ENCODE measurements at places on chromosomes 11 and 22.

- no peaks in the 10 kb centered on the region for H3K36me3 ChIP-seq
- H3K27me3 ChIP-seq, result no peaks in the 10 kb centered on the region
- no peak for DNase-seq
- H3K27ac ChIP-seq, result no peak overlapping the region
These were observed 183.9 kb downstream of the KIRREL3 start for GRCh38 chr11:126816645-126817044.

GRCh38 chr11:46471943-46472661 is 80.5 kb upstream of the CHRM4 start:
- H3K36me3 ChIP-seq, result peaks cover 6% of the 10 kb centered on the region
- no peaks in the 10 kb centered on the region for H3K4me1 ChIP-seq
- H3K4me3 ChIP-seq, result no peak overlapping the region
- DNase-seq, result no peak
- no peak overlapping the region for H3K27ac ChIP-seq

GRCh38 chr11:69205743-69206612 is 50.2 kb downstream of the SMIM38 start:
- H3K36me3 ChIP-seq, result no peaks in the 10 kb centered on the region
- no peak overlapping the region for H3K4me3 ChIP-seq
- H3K4me1 ChIP-seq, result no peaks in the 10 kb centered on the region
- no peak overlapping the region for H3K27ac ChIP-seq
- DNase-seq, result no peak
- H3K27me3 ChIP-seq, result no peaks in the 10 kb centered on the region

DNA sequence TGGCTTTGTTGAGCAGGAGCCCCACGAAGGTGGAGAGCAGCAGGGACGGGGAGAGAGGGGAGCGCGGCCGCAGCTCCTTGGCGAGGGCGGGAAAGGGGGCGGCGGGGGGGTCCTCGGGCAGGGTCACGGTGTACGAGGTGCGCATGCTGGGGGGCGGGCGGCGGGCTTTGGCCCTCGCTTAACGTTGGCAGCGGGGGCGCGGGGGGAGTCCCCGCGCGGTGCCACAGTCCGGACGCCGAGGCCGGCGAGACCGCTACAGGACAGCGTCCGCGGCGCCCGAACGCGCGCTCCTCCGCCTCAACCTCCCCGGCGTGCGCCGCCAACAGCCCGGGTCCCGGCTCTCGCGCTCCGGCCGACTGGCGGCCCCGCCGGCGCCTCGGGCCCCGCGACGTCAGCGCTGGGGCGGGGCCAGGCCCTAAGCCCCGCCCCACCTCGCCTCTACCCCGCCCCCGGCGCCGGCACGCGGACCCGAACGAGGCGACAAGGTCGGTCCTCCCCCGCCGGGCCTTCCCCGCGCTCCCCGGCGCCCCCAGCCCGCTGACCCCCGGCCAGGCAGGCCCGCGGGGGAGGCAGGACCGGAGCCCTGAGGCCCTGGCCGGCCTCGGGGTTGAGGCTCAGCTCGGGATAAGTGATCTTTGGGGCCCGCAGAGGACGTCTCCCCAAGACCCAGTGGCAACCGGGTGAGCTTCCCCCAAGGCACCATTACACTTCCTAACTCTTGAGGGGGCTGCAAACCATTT is 17.5 kb downstream of the USP2 start:
- peak; percentile 56 for DNase-seq
- H3K27ac ChIP-seq, result no peak overlapping the region
- no peaks in the 10 kb centered on the region for H3K36me3 ChIP-seq
- peaks cover 25% of the 10 kb centered on the region for H3K27me3 ChIP-seq

DNA sequence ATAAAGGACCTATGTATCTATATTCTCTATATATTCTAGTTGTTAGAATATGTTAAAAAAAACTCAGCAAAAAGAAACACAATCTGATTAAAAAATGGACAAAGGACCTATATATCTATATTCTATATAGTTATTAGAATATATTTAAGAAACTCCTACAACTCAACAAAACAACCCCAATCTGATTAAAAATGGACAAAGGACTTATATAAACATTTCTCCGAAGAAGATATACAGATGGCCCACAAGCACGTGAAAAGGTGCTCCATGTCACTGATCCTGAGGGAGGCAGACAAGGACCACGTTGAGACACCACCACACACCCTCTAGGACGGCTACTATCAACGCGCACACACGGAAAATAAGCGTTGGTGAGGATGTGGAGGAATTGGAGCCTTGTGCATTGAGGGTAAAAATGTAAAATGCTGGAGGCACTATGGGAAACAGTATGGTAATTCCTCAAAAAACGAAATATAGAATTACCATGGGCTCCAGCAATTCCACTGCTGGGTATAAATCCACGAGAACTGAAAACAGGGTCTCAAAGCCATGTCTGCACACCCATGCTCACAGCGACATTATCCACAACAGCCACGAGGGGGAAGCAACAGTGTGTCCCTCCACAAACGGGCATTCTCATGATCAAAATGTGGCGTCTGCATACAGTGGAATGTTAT is 22.7 kb downstream of the YPEL1 start:
- H3K36me3 ChIP-seq, result peaks cover 28% of the 10 kb centered on the region
- no peak overlapping the region for H3K27ac ChIP-seq
- peaks cover 7% of the 10 kb centered on the region for H3K4me1 ChIP-seq
- no peaks in the 10 kb centered on the region for H3K27me3 ChIP-seq

GRCh38 chr11:5092821-5093585 is 23.6 kb downstream of the OR52E1 start:
- no peak overlapping the region for H3K27ac ChIP-seq
- no peak for DNase-seq
- no peaks in the 10 kb centered on the region for H3K27me3 ChIP-seq
- H3K4me3 ChIP-seq, result no peak overlapping the region

DNA sequence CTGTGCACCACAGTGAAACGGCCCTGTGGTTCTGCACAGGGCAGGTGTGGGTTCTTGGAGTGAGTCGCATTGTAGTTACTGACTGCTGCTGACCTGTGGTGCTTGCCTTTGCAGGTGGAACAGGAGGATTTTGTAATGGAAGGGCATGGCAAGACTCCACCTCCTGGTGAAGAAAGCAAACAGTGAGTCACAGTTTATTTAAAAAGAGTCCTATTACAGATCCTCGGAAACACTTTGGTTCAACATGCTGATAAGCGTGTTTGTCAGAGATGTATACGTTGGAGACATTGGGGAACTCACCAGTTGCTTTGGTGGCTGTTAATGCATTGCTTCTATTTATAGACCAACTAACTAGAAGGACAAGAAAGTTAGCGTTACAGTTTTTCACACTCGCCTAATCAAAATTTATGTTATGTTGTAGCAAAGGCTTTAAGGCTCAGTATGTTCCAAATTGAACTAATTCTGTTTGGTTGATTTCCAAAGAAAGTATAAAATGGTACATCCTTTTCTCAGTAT is 21.7 kb upstream of the TNRC6B start:
- no peak overlapping the region for H3K4me3 ChIP-seq
- DNase-seq, result peak; percentile 24
- H3K27ac ChIP-seq, result no peak overlapping the region
- H3K4me1 ChIP-seq, result no peaks in the 10 kb centered on the region

DNA sequence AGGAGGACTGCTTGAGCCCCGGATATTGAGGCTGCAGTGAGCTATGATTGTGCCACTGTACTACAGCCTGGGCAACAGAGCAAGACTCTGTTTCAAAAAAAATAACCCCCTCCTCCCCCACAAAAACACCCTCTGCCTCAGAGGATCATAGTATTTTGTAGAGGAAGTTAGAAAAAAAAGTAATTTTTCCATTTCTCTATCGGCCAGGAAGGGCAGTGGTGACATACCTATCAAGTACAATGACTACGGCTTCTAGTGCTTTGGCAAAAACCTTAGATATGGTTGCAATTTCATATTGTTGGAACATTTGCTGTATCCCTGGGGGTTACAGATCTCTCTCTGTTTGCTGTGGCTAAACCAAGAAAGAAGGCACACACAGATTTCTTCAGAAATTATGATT is 28.9 kb downstream of the C2CD3 start:
- H3K4me1 ChIP-seq, result no peaks in the 10 kb centered on the region
- no peaks in the 10 kb centered on the region for H3K27me3 ChIP-seq
- no peak for DNase-seq
- H3K36me3 ChIP-seq, result peaks cover 16% of the 10 kb centered on the region
- H3K4me3 ChIP-seq, result no peak overlapping the region
- H3K27ac ChIP-seq, result no peak overlapping the region

DNA sequence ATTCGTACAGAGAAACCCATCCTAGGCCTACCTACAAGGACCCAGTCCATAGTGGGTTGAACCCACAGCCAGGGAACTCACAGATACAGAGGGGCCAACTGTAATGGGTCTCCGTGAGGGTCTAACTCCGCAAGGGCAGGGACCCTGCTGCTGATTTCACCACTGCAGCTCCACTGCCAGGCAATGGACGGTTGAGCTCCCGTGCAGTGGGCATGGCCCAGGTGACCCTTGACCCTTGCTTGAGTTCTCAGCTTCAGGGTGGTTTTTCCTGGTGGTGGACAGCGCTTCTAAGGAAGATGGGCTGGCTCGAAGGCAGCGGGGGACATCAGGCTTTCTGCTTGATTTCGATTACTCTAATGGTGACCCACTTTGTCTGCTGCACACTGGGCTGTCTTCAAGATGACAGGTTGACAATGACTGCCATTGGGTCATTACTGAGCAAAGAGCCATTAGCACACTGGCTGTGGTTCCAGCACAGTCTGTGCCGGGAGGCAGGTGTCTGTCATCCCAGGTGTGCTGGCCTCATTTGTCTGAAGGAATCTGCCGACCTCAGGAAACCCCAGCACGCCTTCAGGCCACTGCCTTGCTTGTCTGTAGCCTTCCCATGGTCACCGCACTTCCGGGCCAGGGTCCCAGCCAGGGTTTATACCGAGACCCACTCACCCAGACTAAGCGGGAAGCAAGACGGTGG is 3.7 kb upstream of the GAL start:
- H3K27me3 ChIP-seq, result peaks cover 18% of the 10 kb centered on the region
- H3K4me1 ChIP-seq, result no peaks in the 10 kb centered on the region
- no peak overlapping the region for H3K4me3 ChIP-seq
- H3K36me3 ChIP-seq, result no peaks in the 10 kb centered on the region
- no peak for DNase-seq
- no peak overlapping the region for H3K27ac ChIP-seq

DNA sequence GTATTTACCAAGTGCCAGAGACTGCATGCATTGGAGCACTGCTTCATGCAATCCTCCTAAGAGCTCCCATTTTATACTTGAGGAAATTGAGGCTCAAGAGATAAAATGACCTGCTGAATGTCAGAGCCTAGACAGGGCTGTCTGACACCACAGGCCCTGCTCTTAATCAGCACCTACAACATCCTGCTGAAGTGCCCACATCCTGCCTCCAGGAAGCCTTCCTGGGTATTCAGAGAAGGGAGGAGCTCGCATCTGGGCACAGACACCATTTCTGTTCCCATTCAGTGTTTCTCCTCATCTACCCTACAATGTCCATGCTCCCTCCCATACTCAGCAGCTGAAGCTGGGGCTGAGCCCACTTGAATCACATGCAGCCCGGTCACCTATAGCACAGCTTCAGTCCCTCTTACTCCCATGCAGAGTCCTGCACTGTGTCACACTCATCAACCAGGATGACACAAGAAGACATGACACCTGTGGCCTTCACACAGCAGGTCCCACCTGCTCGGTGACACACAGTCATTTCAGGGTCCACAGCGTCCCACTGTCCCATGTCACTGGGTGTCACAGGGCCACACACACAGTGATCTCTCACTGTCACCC is 53.1 kb downstream of the PDE2A start:
- no peak overlapping the region for H3K4me3 ChIP-seq
- H3K27ac ChIP-seq, result no peak overlapping the region
- peaks cover 14% of the 10 kb centered on the region for H3K4me1 ChIP-seq
- peak; percentile 22 for DNase-seq
- no peaks in the 10 kb centered on the region for H3K36me3 ChIP-seq
- no peaks in the 10 kb centered on the region for H3K27me3 ChIP-seq

DNA sequence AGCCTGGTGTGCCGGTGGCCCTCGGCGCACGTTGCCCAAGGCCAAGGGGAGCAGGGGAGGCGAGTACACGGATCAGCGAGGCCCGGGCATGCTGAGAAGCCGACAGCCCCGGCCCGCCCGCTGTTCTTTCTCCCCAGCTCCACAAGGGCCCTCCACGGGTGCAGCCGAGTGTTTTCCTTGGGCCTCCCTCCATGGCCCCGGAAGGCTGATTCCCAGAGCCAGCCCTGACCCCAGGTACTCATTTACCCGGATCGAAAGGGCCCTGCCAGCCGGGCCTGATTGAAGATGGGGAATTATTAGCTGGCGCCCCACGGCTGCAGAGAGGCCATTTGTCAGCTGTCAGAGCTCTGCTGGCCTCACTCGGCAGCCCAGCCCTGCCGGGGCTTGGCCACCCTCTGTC is 53.1 kb downstream of the WNT7B start:
- H3K4me3 ChIP-seq, result no peak overlapping the region
- no peaks in the 10 kb centered on the region for H3K27me3 ChIP-seq
- H3K4me1 ChIP-seq, result no peaks in the 10 kb centered on the region
- no peak overlapping the region for H3K27ac ChIP-seq
- no peak for DNase-seq

DNA sequence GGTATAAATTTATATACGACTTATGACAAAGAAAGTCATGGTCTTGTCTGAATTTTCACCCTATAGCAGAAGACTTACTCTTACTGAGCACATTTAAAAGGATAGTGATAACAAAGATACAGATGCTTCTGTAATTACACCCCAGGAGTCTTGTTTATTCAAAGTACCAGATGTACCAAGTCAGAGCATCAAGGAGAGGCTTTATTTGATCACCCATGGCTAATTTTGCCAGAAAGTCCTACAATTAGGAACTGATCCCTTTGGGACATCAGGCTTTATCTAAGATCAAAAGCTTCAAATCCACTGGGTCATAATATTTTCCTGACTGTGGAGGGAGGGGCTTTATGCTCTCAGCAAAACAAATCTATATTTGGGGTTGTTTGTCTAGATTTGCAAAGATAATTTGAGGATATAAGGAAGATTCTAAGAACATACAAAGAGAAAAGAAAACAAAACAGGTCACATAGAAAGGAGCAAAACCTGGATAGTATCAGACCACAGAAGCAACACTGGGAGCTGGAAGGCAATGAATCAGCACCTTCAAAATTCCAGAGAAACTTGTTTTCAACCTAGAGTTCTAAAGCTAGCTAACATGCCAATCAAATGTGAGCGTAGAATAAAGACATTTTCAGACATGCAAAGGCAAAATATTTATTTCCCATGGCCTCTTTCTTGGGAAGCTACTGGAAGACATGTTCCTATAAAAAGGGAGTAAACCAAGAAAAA is 124.8 kb upstream of the CSNK2A3 start:
- no peak overlapping the region for H3K4me3 ChIP-seq
- H3K36me3 ChIP-seq, result no peaks in the 10 kb centered on the region
- H3K27ac ChIP-seq, result no peak overlapping the region
- no peak for DNase-seq
- no peaks in the 10 kb centered on the region for H3K4me1 ChIP-seq
